ENCODE measurements at places on chromosomes 1 and 21.

- DNase-seq = peak; percentile 42
Measured at GRCh38 chr1:56472860-56473259, 106.5 kb downstream of the PLPP3 start.

- DNase-seq = no peak
Measured at GRCh38 chr21:45507523-45507875, 34.7 kb downstream of the SLC19A1 start.

- no peak for DNase-seq
Measured at GRCh38 chr21:35491114-35491513, 442.0 kb upstream of the RUNX1 start.

- DNase-seq = no peak
Measured at GRCh38 chr1:198363625-198364151, 176.8 kb downstream of the ATP6V1G3 start.

DNA sequence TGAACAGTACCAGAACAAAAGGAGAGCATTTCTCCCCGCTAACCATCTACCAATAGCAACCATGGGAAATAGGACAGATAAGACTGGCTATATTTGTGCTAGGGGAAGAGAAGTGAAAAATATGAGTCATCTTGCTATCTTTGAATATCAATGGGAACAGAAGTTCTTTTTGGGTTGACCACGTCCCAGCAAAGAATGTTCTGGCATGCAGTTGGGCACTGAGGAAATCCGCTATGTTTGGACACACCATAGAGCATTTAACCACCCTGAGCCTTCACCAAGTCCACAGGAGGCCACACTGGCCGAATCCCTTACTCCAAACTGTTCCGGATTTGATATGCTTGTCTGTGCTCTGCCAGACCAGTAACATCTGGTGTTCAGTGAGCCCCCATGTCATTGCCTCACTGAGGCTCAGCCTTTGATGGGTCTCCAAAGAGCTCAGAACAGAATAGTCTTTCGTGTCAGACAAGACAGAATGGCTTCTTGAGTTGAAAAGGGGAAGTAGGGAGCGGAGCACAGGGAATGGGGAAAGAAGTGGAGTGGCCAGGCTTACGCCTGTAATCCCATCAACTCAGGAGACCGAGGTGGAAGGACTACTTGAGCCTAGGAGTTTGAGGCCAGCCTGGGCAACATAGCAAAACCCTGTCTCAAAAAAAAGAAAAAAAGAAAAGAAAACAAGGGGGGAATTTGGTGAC is 81.4 kb downstream of the SMYD2 start:
- DNase-seq = peak; percentile 38

- DNase-seq = no peak
Measured at GRCh38 chr1:201272799-201273198, 10.5 kb upstream of the PKP1 start.

DNA sequence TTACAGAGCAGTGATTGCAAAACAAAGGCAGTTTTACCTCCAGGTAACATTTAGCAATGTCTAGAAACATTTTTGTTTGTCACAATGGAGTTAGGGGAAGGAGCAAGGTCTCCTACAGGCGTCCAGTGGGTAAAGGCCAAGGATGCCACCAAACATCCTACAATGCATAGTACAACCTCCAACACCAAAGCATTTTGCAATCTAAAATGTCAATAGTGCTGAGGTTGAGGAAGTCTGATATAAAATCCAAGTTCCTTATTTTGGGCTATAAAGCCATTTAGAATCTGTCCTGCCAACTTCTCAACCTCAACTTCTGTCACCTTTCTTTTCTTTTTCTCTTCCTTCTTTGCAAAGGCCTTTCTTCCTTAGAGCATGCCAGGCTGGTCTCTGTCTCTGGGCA is 111.2 kb downstream of the FASLG start:
- no peak for DNase-seq

DNA sequence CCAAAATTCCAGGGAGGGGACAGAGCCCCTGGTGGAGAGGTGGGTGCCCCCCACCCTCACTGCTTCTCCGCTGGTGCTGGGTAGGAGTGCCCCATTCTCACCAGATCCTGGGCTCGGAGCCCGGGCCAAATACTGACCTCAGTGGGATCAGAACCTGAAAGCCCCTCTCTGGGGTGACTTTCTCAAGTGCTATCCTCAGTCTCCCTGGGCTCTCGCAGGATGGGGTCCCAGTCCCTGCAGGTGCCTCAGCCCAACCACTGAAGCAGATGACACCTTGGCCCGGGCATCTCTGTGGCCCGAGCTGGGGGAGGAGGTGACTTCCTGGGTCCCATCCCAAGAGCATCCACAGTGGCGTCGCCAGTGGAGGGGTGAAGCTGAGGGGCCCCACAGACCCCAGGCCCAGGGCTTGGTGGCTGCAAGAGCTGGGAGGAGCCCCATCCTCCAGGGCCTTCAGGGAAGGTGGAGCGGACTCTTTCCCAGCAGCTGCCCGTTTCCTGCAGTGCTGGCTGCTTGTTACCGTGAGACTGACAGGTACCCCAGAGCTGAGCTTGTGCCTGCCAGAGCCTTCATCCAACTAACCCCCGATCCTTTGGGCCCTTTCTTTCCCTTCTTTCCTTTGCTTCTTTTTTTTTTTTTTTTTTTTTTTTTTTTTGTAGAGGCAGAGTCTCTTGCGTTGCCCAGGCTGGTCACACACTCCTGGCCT is 3.9 kb upstream of the FNDC10 start:
- no peak for DNase-seq

GRCh38 chr21:28991861-28992525 is 684 bp downstream of the LTN1 start:
- DNase-seq = no peak

DNA sequence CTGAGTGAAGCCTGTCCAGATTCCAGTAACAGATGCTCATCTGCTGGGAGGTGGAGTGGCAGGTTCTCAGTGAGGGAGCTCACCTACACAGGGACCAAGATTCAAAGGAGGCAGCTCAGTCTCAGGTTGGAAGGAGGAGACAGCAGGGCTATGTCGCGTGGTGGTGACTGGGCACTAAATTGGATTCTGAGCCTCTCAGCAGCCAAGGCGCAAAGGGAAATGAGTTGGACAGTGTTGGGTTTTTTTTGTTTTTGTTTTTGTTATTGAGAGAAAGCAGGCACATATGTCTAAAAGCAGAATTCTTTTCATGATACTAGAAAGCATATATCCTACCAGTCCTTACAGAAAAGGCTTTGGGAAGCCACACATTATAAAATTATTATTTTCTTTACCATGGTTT is 26.2 kb downstream of the UMODL1 start:
- DNase-seq = no peak

DNA sequence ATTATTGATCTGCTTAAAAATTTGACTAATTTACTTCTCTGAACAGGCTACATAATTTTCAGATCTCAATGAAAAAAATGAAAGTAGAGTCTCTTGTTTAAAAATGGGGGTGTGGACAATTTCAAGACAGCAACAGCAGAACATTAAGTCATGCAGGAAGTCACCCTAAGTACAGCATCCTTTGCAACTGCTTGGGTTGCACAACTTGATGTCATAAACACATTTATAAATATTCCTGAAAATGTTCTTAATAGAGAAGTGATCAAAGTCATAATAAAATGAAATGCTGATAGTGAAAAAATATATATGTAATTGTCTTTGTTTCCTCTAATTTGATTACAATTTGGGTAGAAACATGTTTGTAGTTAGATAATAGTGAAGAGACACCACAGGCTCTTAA is 79.3 kb downstream of the TNNI3K start:
- DNase-seq = no peak

DNA sequence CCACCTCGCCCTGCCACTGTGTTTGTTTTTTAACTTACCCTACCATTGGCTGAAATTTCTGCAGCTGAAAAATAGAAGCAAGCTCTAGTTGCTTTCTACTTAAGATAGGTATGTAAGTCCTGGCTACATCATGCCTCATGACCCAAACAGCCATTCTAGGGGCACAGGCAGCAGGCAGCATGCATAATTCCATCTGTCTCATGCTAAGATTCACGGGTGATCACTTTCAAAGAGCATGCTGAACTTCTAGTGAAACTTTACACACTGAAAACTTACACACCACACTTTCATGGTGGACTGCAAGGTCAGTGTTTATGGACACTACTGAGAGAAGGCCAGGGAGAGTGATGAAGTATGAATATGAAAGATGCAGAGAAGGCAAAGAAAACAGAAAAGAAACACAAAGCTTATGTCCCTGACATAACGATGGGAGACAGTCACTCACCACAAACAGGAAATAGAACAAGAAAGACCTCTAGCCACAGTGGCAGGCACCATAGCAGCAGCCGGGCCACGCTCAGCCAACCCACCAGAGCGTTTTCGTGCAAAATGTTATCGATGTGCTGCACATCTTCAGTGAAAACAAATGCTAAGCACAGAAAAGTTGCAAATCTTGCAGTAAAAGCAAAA is 102.3 kb upstream of the TIAM1 start:
- no peak for DNase-seq

GRCh38 chr1:219383281-219383680 is 209.6 kb downstream of the LYPLAL1 start:
- DNase-seq = no peak

- DNase-seq = no peak
Measured at GRCh38 chr1:82268826-82269225, 468.1 kb downstream of the ADGRL2 start.

- DNase-seq = no peak
Measured at GRCh38 chr1:41846625-41847405, 71.9 kb downstream of the HIVEP3 start.

GRCh38 chr1:175717610-175718540 is 25.5 kb downstream of the TNR start:
- DNase-seq = no peak

DNA sequence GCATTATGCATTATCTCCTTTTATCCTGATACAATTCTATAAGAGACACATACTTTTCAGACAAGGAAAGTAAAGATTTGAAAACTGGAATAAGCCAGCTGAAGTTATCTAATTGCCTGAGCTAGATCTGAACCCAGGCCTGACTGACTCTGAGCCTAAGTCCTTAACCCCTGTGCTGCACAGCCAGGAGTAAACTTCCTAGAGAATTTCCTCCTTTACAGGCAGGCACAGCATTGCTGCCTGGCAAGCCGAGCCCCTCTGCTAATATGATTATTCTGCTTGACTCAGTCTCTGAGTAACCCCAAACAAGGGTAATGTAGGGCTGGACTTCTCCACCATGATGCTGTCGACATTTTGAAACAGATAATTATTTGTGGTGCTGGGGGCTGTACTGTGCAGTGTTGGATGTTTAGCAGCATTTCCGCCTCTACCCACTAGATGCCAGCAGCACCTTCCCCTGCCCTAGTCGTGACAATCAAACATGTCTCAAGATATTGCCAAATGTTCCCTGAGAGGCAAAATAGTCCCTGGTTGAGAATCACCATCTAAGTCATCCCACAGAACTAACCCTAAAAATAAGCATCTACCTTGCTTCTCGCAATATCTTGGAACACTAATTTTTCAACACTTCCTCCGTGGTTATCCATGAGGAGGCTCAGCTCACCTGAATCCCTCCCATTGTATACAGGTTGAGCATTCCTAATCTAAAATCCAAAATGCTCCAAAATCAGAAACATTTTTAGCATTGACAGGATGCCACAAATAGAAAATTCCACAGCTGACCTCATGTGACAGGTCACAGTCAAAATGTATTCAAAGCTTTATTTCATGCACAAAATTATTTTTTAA is 18.5 kb downstream of the CAMK1G start:
- peak; percentile 87 for DNase-seq

- DNase-seq = no peak
Measured at GRCh38 chr1:230079199-230080024, 12.4 kb downstream of the GALNT2 start.

DNA sequence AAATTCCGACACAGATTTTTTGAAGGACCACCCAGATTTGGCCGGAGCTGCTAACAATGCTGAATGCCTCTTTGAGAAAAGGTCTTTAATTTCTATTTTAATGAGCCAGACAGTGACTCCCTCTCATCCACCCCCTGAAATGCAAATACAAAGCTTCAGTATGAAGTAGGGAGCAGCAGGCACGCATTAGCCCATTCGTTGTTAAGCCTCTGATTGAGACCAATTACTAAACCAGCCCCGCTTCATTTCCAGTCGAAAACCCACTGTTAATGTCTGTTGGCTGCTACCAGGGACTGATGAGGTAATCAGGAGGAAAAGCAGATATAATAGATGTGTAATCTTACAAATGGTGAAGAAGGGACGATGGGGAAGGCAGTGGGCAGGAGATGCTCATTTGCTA is 4.8 kb upstream of the C8A start:
- DNase-seq = no peak

DNA sequence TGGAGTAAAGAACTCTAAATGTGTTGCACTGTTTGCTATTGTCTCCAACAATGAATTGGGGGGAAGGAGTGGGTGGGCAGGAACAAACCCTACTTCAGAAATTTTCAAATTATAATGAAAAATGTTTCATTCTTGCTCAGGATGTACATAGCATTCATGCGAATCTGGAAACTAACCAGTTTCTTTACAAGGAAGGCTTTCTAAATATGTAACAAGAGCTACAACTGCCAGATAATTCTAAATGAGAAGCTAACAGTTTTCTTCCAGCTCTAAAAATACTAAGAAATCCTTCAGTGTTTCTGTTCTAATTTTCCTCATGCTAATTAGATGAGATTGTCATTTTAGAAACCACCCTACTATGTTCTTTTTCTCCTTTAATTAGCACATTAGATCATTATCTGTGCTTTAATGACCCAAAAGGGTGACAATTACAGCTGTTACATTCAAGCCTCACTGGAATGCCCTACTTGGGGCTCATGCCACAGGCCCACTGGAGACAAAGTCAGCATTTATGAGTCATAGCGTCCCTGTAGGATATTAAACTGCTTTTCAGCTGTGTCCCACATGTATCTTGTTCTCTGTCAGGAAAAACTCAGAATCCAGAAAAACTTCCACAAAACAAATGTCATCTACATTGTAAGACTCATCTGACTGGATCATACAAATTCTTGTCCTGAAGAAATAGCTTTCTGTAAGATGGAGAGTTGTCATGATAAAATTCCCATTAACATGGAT is 804.6 kb upstream of the CXADR start:
- DNase-seq = no peak

DNA sequence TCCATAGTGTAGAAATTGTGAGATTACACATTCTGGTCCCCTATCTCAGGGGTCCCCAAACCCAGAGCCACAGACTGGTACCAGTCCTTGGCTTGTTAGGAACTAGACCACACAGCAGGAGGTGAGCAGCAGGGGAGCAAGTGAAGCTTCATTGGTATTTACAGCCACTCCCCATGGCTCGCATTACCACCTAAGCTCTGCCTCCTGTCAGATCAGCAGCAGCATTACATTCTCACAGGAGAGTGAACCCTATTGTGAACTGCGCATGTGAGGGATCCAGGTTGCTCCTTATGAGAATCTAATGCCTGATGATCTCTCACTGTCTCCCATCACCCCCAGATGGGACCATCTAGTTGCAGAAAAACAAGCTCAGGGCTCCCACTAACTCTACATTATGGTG is 229.7 kb upstream of the IRF2BP2 start:
- no peak for DNase-seq
